ENCODE measurements at places on chromosomes 1 and 21. TPM values are rescaled to one million over a fixed set of nuclear protein-coding genes. Genes with fewer than 3 reads are reported as not detected.

DNA sequence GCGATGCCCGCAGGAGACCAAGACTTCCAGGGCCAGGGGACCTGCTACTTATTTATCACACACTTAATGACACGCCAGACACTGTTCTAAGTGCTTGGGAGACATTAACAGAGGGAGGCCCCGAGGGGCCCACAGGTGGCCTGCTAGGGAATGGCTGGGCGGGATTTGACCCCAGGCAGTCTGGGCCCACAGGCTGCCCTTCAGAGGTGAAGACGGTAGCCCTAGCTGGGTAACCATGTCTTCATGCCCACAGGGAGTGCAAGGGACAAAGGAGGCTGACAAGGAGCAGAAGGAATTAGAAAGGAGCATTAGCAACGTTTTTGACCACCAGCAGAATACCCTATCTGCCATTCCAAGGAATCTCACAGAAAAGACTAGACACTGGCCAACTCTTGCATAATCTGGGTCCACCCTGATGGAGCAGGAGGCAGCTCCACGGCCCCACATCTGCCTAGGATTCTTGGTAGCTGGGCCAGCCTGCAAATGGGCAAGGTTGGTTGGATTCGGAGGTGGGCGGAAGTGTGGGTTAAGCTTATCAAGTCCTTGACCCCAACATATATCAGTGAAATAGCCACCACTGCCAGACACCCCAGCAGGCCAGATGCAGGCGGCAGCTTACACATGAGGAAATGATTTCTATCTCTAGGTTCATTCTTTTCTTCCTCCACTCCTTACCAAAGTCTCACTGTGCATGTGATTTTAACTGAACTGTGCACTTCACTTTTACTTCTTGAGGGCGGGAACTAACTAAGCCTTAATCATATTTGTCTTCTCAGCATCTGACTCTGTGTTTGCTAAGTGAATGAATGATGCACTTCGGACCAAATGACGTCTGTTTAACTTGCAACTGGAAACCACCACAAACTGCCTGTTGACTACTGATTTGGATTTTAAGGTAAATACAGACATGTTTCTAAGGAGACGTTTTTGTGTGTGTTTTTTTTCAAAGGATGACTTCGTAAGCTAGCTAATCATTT is 3.4 kb upstream of the ETS2 start:
- no peak overlapping the region for H3K27ac ChIP-seq
- no peak overlapping the region for H3K4me3 ChIP-seq
- no peaks in the 10 kb centered on the region for H3K36me3 ChIP-seq
- DNase-seq, result no peak

DNA sequence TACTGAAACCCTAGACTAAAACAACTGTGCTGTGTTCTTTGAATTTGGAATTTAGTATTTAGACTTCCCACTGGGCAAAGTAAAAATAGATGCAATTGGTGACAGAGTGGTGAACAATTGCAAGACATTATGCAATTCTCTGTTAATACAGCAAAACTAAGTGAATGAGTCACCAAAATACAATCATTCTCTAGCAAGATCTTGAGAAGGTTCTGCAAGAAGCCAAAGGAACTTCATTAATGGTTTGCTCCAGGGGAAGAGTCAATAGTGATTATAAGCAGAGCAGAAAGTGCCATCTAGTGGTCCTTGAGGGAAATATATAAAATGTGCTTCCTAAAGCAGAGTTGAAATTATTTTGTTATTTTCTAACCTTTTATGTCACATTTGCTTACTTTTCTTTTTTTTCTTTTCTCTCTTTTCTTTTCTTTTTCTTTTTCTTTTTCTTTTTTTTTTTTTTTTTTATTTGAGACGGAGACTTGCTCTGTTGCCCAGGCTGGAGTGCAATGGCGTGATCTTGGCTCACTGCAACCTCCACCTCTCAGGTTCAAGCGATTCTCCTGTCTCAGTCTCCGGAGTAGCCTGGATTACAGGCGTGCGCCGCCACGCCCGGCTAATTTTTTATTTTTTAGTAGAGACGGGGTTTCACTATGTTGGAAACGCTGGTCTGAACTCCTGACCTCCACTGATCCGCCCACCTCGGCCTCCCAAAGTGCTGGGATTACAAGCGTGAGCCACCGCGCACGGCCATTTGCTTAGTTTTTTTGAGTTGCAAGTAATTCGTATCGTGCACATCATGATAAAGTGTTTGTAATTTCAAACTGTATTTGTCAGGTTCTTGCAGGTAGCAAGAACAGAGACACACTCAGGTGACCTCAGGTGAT is 99.2 kb downstream of the CTH start:
- no peaks in the 10 kb centered on the region for H3K4me1 ChIP-seq
- H3K27me3 ChIP-seq, result no peaks in the 10 kb centered on the region
- no peak overlapping the region for H3K4me3 ChIP-seq
- peak; percentile 57 for DNase-seq
- H3K36me3 ChIP-seq, result no peaks in the 10 kb centered on the region

GRCh38 chr1:87814573-87814972 is 485.9 kb downstream of the LMO4 start:
- H3K27me3 ChIP-seq, result no peaks in the 10 kb centered on the region
- H3K36me3 ChIP-seq, result no peaks in the 10 kb centered on the region
- no peak overlapping the region for H3K27ac ChIP-seq
- no peak overlapping the region for H3K4me3 ChIP-seq

- no peaks in the 10 kb centered on the region for H3K27me3 ChIP-seq
- no peak overlapping the region for H3K4me3 ChIP-seq
- no peak for DNase-seq
- no peaks in the 10 kb centered on the region for H3K4me1 ChIP-seq
Measured at GRCh38 chr1:107149946-107150345, 9.1 kb downstream of the NTNG1 start.

DNA sequence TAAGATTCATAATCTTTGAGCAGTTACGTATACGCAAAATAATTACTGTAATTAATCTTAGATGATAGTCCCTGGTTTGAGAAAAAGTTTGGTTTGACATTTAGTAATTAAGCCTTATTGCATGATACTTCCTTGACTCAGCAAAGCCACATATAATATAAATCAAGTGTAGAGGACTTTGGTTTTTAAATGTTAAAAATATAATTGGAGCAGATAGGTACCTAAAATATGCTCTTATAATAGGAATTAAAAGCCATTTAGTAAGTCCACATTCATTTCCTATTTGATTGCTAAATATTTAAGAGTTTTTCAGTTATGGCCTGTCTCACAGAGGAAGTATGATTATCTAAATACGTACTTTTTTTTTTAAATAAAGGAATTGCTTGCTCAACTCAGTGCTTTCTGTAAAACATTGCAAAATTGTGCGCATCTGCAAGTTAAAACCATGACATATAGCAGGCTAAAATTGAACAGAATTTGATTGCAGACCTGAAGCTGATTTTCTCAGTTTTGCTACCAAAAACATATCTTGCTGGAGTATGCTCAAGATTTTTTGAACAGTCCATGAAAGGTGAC is 20.4 kb downstream of the RPE65 start:
- DNase-seq, result no peak
- H3K27ac ChIP-seq, result no peak overlapping the region
- H3K4me3 ChIP-seq, result no peak overlapping the region
- H3K27me3 ChIP-seq, result no peaks in the 10 kb centered on the region
- no peaks in the 10 kb centered on the region for H3K4me1 ChIP-seq
- no peaks in the 10 kb centered on the region for H3K36me3 ChIP-seq

DNA sequence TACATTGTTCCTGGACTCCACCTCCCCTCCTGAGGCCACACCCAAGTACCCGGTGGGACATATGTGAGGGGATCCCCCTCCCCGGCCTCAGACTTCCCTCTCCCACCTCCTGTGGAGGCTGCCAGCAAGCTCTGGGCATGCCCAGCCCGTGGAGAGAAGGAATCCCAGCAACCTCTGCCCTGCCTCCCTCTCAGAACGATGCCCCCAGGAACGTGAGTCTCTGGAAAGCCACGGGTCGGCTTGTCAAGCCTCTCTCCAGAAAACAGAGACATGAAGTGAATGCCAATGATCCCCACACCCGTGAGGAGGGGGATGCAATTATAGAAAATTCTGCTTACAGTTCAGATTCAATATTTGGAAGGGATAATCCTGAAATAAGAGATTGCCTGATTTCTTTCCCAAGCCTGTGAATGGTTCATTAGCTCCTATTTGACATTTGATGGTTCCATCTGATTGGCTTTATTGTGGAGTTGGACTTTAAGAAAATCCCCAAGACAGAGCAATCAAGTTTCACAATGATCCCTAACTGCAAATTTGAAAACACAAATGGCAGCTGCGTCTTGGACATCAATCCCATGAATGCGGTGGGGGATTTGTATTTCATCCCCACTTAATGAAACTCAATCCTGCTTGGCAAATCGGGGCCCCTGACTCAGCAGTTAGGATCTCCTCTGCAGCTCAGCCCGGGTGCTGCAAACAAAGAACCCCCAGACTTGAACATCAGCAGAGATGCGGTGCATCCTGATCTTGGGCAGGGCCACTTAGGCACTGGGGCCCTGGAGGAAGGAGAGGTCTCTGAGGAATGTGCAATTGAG is 9.1 kb upstream of the GUCA2B start:
- peaks cover 4% of the 10 kb centered on the region for H3K27me3 ChIP-seq
- no peaks in the 10 kb centered on the region for H3K36me3 ChIP-seq
- no peak for DNase-seq
- no peaks in the 10 kb centered on the region for H3K4me1 ChIP-seq
- no peak overlapping the region for H3K27ac ChIP-seq

- H3K4me3 ChIP-seq, result no peak overlapping the region
- no peak overlapping the region for H3K27ac ChIP-seq
- no peaks in the 10 kb centered on the region for H3K36me3 ChIP-seq
- no peaks in the 10 kb centered on the region for H3K4me1 ChIP-seq
- no peaks in the 10 kb centered on the region for H3K27me3 ChIP-seq
Measured at GRCh38 chr1:103056423-103056822, 51.9 kb downstream of the COL11A1 start.

GRCh38 chr1:32197837-32198236 is 2.6 kb upstream of the CCDC28B start:
- peaks cover 40% of the 10 kb centered on the region for H3K36me3 ChIP-seq
- no peaks in the 10 kb centered on the region for H3K27me3 ChIP-seq
- no peak overlapping the region for H3K27ac ChIP-seq
- H3K4me1 ChIP-seq, result peaks cover 29% of the 10 kb centered on the region
- H3K4me3 ChIP-seq, result no peak overlapping the region

- no peaks in the 10 kb centered on the region for H3K4me1 ChIP-seq
- no peak overlapping the region for H3K4me3 ChIP-seq
- no peak overlapping the region for H3K27ac ChIP-seq
- H3K27me3 ChIP-seq, result no peaks in the 10 kb centered on the region
- no peaks in the 10 kb centered on the region for H3K36me3 ChIP-seq
- no peak for DNase-seq
Measured at GRCh38 chr21:34743831-34744230, 75.0 kb downstream of the CLIC6 start.

- H3K4me1 ChIP-seq, result no peaks in the 10 kb centered on the region
- H3K36me3 ChIP-seq, result peaks cover 68% of the 10 kb centered on the region
- no peak overlapping the region for H3K4me3 ChIP-seq
- H3K27ac ChIP-seq, result no peak overlapping the region
Measured at GRCh38 chr21:46264046-46264689, 21.2 kb downstream of the MCM3AP start.

GRCh38 chr1:207045453-207045852 is 5.6 kb downstream of the YOD1 start:
- DNase-seq, result no peak
- H3K27ac ChIP-seq, result no peak overlapping the region
- peaks cover 10% of the 10 kb centered on the region for H3K36me3 ChIP-seq
- H3K4me3 ChIP-seq, result no peak overlapping the region

GRCh38 chr1:5828308-5828935 is 163.8 kb downstream of the NPHP4 start:
- H3K27me3 ChIP-seq, result no peaks in the 10 kb centered on the region
- no peak for DNase-seq
- no peaks in the 10 kb centered on the region for H3K36me3 ChIP-seq
- no peaks in the 10 kb centered on the region for H3K4me1 ChIP-seq
- H3K27ac ChIP-seq, result no peak overlapping the region

DNA sequence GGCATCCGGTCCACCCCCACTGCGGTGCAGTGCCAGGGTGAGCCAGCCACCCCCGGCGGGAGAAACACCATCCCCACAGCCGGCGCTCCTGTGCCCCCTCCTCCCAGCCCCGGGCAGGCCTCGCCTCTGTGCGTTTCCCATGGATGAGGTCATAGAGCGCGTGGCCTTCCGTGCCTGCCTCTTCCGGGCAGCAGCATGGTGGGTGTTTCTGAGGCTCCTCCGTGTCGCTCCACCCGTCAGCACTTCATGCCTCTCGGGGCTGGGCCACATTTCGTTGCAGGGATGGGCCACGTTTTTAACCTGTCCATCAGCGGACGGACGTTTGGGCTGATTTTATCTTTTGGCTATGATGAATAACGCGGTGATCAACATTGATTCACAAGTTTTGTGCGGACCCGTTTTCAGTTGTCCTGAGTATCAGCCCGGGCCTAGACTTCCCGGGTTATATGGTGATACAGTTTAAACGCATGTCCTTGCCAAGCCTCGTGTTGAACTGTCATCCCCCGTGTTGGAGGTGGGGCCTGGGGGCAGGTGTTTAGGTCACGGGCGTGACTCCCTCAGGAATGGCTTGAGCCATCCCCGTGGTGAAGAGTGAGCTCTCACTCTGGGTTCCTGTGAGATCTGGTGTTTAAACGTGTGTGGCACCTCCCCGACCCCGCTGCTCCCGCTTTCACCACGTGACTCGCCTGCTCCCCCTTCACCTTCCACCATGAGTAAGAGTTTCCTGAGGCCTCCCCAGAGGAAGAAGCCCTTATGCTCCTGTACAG is 64.8 kb downstream of the SLX9 start:
- no peak overlapping the region for H3K27ac ChIP-seq
- DNase-seq, result no peak
- peaks cover 7% of the 10 kb centered on the region for H3K27me3 ChIP-seq
- no peak overlapping the region for H3K4me3 ChIP-seq
- H3K36me3 ChIP-seq, result no peaks in the 10 kb centered on the region
- H3K4me1 ChIP-seq, result peaks cover 6% of the 10 kb centered on the region

GRCh38 chr21:25997788-25998611 is 172.6 kb downstream of the APP start:
- no peak overlapping the region for H3K4me3 ChIP-seq
- no peak overlapping the region for H3K27ac ChIP-seq

GRCh38 chr1:165389609-165390008 is 33.1 kb upstream of the LMX1A start:
- DNase-seq, result no peak
- no peaks in the 10 kb centered on the region for H3K36me3 ChIP-seq
- H3K27ac ChIP-seq, result no peak overlapping the region
- no peak overlapping the region for H3K4me3 ChIP-seq

PTGER3 gene
- total RNA-seq, result 0.22 TPM

CYP2J2 gene
- 0.34 TPM for total RNA-seq

LINGO4 gene
- total RNA-seq, result not detected

FAM78B gene
- 0.46 TPM for total RNA-seq

COL8A2 gene
- total RNA-seq, result 0.17 TPM

FNBP1L gene
- 5.7 TPM for total RNA-seq

TTC22 gene
- 10.9 TPM for total RNA-seq

UBE2U gene
- not detected for total RNA-seq

LENEP gene
- total RNA-seq, result 2.0 TPM

IGSF21 gene
- total RNA-seq, result not detected

KLHDC9 gene
- 1.6 TPM for total RNA-seq

ELAVL4 gene
- total RNA-seq, result not detected

ALX3 gene
- total RNA-seq, result not detected

CFHR1 gene
- not detected for total RNA-seq
